ENCODE measurements at places on chromosomes 5 and 9.

- ATAC-seq = no peak
Measured at GRCh38 chr5:126189862-126190261, 233.3 kb upstream of the GRAMD2B start.

DNA sequence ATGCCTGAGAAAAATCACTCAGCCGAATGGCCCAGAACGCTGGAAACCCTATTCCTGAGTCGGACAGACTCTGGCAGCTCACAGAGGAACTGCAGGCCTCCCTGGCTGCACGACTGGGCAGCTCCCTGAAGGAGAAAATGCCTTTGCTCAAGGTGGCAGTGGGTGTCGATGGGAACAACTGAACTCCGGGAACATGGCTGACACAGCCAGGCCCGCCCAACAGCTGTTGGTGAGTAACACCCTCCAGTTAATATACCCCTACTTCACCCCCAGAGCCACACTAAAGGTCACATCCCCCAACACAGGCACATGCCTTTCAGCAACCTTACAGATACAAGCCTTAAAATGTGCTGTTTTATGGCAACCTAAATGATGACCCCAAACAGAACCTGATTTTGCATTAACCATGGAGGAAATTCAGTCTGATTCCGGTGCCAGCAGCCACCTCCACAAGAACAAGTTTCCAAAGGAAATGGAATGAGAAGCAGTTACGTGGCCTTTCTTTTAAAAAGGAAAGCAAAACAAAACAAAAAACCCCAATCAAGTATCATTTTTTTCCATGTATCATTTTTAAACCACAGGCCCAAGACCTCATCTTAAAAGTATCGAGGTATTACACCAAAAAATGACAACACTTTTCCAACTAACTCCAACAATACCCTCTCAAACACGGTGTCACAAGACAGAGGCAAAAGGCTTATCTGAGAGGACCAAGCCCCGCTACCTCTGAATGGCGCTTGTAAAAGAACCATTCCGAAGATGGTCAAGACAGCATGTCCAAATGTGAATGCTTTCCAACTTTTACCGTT is 3.1 kb downstream of the KLF9 start:
- no peak for ATAC-seq

DNA sequence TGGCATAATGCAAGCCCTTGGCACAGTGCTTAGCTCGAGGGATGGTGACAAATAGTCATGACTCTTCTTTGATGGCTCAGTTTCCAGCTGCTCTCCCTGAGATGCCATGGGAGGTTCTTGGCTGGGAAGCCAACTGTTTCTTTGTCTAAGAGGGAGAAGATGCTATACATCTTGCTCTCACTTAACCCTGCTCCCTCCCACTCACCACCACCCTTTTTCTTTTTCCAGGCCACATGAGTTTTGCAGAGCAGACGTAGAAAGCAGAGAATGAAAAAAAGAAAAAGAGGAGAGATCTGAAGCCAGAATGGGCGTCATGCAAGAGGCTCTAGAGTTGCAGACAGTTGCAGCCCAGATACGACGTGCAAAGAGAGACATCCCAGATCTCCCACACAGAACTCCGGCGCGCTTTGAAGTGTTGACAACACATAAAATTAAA is 160.5 kb downstream of the FGF18 start:
- no peak for ATAC-seq

- ATAC-seq = no peak
Measured at GRCh38 chr5:140243706-140244250, 59.1 kb downstream of the PFDN1 start.

- ATAC-seq = no peak
Measured at GRCh38 chr5:177310332-177310731, 1.4 kb downstream of the MXD3 start.

- ATAC-seq = no peak
Measured at GRCh38 chr9:91155746-91156376, 205.9 kb downstream of the AUH start.

- ATAC-seq = no peak
Measured at GRCh38 chr9:115267790-115268189, 149.8 kb upstream of the TNC start.

DNA sequence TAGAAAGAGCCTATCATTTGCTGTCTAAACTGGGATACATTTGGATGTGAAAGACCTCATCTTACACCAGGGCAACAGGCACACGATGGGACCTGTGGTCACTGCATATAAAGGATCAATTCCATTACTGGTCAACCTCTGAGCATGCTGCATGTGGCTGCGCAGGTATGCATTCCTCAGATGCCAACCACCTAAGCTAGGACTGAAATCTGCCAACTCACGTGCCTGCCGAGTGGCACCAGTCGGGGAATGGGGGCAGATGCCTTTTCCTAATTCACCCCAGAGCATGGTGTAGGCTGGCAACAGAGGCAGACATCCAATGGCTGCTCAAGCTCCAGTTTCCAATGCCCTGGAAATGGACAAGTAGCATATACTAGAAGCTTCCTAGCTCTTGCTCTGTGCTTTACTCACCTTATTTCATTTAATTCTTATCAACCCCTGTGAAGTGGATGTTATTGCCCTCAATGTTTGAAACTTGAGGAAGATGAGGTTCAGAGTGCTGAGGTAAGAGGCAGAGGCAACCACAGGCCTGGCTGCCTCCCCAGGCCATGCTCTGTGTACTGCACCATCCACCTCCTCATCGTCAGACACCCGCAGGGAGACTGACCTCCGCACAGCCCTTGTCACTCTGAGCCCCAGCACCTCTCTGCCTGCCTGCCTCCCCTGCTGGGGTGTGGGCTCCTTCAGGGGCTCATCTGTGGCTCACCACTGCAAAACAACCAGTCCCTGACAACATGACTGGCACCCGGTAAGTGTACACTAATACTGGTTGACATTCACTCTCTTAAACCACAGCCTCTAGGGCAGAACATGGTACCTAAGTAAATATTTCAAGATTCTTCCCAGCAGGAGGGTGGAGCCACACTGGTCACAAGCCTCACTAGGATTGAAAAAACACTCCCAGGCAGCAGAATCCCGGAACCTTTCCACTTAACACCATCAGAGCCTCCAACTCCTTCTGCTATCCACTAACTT is 228.5 kb downstream of the CRB2 start:
- no peak for ATAC-seq

- no peak for ATAC-seq
Measured at GRCh38 chr9:128078504-128079434, 10.7 kb downstream of the SLC25A25 start.

GRCh38 chr5:151052836-151053235 is 28.0 kb downstream of the TNIP1 start:
- ATAC-seq = peak; percentile 71

DNA sequence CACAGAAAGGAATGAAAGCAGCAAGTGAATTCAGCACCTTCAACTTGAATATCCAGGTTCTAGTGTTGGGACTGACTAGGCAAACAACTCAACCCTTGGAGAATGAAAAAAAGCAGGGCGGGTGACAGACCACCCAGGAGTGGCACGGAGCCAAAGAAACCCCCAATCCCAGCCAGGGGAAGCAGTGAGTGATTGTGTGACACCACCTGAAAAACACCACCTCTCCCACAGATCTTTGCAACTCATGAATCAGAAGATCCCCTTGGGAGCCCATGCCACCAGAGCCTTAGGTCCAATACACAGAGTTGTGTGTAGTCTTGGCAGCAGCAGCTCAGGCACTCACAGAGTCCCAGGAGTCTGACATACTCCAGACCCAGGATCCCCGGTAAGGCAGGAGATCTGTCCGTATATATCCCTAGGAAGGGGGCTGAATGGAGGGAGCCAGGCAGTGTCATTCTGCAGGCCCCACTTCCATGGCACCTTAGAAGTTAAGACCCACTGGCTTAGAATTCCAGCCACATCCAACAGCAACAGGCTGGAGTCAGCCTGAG is 22.1 kb upstream of the ROR2 start:
- ATAC-seq = no peak

DNA sequence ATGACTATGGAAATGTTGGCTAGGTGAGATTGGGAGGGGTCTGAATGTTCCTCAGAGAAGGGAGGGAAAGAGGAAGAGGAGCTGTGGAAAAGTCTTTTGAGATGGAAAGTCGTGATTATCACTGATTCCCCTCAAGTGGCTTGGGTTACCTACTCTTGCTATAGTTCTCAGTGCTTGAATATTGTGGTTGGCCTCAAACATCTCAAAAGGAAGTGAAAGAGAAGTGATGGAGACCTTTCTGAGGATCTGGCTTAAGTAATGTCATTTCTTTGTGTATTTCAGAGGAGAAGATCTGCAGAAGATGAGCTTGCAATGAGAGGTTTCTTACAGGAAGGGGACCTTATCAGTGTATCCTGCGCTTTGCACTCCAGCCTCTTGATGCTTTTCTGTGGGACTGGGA is 5.5 kb downstream of the EXOSC2 start:
- peak; percentile 59 for ATAC-seq

DNA sequence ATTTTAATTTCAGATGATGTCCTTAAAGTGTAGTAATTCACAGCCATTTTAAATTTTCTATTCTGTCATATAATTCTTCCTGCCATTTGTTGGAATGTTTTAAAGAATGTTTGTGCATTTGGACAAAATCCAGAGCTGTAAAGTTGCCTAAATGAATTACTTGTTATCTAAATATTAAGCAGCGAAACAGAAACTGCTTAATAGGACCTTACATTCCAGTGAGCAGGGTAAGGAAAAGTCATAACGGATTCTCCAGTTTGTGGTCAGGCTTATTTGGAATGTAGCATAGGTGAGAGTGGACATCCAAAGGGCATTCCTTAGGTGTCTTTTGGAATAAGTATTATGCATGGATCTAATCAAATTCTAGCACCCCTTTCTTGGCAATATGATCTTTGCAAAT is 410.4 kb upstream of the PTPRD start:
- ATAC-seq = no peak

DNA sequence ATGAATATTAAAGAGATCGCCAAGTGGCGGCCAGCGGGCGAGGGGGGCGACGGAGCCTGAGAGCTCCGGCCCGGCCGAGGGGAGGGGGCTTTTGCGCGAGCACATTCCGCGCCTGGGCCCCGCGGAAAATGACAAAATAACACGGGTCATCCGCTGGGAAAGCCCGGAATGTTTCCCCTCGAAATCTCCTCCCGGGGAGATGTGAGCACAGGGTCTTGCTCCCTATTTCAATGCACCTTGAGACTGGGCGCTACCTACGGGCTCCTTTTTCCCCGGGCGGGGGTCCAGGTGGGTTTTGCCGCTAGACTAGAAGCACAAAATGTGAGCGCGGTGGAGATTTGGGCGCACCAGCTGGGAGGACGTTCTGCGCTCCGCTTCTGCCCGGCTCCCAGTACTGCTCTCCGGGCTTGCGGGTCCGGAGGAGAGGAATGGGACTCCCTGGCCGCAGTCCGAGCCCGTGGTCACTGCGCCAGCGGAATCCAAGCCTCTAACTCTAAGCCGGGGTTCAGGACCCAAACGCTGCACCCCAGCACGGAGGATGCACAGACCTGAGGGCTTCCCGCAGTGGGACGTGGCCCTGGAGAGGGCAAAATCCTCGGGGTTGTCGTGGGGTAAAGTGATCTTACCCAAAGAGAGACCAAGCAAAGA is 2.8 kb upstream of the PRDM12 start:
- ATAC-seq = no peak

DNA sequence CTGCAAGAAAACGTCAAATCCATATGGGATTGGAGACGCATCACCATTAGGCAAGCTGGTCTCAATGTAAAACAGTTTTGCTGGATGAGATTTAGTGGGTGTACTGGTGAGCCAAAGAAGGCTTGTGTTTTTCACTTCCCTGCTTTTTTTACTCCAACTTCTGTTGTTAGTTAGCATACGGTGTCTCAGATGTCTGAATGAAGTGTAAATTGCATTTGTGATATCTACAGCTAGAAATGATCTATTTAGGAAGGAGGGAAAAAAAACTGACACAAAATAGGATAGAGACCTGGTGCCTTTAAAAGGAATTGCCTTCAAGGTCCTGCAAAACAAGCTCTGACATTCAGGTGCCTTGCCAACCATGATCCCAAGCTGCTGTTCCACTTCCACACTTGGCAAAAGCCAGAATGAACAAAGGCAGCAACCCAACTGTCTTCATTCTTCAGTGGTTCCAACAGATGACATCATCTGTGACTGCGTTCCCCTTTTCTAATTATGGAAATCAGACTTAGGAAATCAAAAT is 104.2 kb upstream of the RAI14 start:
- no peak for ATAC-seq

GRCh38 chr5:43498581-43498980 is 14.9 kb upstream of the TMEM267 start:
- no peak for ATAC-seq

DNA sequence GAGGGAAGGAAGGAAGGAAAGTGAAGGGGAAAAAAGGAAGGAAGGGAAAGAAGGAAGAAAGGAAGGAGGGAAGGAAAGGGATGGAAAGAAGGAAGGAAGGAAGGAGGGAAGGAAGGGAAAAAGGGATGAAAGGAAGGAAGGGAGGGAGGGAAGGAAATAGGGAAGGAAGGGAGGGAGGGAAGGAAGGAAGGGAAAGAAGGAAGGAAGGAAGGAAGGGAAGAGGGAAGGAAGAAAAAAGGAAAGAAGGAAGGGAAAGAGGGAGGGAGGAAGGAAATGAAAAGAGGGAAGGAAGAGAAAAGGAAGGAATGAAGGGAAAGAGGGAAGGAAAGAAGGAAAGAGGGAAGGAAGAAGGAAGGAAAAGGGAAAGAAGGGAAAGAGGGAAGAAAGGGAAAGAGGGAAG is 136.9 kb downstream of the BARX1 start:
- no peak for ATAC-seq

GRCh38 chr5:94021246-94021645 is 279.8 kb upstream of the POU5F2 start:
- ATAC-seq = no peak

- ATAC-seq = no peak
Measured at GRCh38 chr9:526904-527591, 312.4 kb downstream of the DOCK8 start.

GRCh38 chr9:99660191-99660636 is 161.5 kb upstream of the NR4A3 start:
- ATAC-seq = peak; percentile 95

GRCh38 chr5:3024554-3024953 is 273.1 kb upstream of the IRX2 start:
- no peak for ATAC-seq

- ATAC-seq = no peak
Measured at GRCh38 chr9:38010918-38011704, 57.9 kb downstream of the SHB start.

- peak; percentile 59 for ATAC-seq
Measured at GRCh38 chr9:68919661-68920060, 94.3 kb downstream of the PRKACG start.

- peak; percentile 87 for ATAC-seq
Measured at GRCh38 chr5:96703384-96703920, 41.3 kb downstream of the CAST start.

- no peak for ATAC-seq
Measured at GRCh38 chr5:105684799-105685198, 1985.9 kb downstream of the EFNA5 start.

DNA sequence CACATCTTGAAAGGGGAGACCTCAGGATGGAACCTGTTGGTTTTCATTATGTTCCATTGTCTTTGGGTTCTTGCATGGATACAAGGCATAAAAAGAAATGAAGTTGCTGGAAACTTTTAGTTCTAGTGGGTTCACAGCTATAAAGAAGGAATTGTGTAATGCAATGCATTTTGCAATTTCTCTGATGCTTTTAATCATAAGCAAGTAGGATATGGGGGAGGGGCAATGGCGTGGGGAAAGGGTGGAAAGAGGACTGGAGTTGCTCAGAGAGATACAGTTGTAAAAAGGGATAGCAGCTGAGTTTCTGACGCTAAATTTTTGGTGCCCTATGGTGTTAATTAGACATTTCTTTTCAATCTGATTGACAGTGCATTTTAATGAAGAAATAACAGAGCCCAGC is 88.6 kb upstream of the FANCC start:
- no peak for ATAC-seq
